Activated T-cell treated with anti-CD3 and anti-CD28 coated beads, Interleukin-2, amount 50 U/mL, for 4 hours (primary cell): ENCODE measurements at places on chromosomes 16 and 17. TPM values are rescaled to one million over a fixed set of nuclear protein-coding genes. Genes with fewer than 3 reads are reported as not detected.

DNA sequence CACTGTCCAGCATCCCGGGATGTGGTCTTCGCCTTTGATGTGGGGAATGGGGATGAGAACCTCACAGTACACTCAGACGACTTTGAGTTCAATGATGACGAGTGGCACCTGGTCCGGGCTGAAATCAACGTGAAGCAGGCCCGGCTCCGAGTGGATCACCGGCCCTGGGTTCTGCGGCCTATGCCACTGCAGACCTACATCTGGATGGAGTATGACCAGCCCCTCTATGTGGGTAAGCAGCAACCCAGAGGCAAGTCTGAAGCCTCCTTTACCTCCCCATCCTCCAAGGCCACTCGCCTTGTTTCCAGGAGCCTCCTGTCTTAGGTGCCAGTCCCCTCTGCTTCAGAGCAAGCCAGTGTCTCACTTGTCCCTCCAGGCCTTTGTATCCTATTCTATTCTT is 10.2 kb downstream of the CNTNAP1 start:
- no peak for DNase-seq

TP53TG3C gene
- total RNA-seq: not detected

DNA sequence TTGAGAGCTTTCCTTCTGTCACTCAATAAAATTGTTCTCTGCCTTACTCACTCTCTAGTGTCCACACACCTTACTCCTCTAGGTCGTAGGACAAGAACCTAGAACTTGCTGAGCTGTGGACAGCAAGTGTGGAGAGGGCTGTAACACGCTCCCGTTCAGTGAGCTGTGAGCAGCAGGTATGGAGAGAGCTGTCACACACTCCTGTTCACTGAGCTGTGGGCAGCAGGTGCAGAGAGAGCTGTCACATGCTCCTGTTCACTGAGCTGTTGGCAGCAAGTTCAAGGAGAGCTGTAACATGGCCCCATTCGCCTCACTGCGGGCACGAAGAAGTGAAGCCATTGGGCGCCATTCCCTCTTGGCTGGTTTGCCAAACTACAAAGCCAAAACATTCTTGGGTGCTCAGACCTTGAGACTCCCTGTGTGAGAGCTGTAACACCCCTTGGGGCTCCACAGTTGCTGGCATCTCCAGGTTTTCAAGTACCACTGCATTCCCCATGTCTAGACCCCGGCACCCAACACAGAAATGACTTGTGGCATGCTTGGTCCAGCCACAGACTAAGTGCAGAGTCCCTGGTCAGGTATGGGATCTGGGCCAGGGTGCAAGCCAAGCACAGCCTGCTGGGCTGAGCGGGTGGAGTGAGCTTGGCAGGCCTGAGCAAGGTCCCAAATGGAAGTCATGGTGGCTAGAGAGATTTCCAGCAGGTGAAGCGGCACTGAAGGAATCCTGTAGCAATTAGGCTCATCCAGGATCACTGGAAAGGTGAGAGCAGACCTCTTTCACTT is 608.0 kb upstream of the CDH8 start:
- no peak for DNase-seq

AHSP gene
- total RNA-seq: not detected
